ENCODE measurements at places on chromosomes 3 and 15.

DNA sequence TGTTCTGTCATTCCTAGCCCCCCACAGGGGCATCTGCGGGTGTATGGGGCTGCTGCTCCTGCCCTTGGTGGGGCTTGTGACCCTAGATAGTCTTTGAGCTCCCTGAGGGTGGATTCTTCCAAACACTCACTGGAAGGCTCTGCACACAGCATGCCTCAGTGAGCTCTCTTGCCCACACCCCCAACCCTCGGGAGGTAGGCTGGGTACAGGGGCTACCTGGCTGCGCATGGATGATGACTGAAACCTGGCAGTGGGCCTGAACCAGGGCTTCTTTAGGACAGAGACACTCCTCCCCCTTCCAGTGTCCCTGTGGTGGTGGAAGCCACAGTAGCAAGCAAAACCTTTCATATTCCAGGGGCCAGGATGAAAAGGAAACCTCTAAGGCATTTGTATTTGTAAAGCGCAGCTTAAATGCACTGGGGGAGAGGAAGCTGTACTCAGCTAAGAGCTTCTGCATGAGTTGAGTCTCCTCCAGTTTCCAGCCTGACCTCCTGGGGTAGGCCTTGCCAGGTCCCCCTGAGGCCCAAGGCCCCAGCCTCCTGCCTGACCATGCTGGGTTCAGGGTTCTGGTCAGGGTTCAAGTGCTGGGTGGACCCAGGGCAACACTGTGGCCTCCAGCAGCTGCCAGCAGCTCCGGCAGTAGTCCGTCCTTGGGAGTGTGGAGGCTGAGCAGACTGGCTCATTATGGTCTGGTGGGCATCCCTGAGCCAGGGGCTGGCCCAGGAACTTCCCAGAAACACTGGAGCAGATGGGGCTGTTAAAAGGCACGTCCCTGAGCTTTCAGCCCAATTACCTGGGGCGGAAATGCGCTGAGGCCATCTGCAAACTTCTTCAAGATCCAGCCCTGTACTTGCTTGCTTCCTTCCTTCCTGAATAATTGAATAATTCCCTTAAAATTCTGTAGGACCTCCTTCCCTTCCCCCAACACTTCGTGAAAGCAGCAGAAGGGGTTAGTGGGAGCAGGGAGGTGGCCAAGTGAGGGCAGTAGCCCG lies 89.7 kb downstream of the HMG20A start:
- no peak for DNase-seq

GRCh38 chr3:116981089-116981488 lies 271.5 kb downstream of the TUSC7 start:
- no peak for DNase-seq

DNA sequence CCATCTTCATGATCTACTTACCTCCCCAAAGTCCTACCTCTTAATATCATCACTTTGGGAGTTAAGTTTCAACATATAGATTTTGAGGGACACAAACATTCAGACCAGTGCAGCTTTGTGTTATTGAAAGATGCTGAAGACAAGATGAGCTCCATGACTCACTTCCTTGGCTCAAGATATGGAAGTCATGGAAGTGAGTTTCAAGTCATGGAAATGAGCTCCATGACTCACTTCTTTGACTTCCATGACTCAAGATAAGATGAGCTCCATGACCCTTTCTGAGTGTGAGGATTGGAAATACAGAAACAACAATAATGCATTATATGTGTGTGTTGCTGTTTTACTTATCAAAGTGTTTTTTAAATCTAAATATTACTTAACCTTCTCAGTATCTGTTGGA lies 170.2 kb upstream of the TPRG1 start:
- DNase-seq: peak; percentile 68

GRCh38 chr15:63299943-63300575 lies 22.7 kb downstream of the APH1B start:
- DNase-seq: no peak

GRCh38 chr3:38579551-38580449 lies 69.7 kb downstream of the SCN5A start:
- DNase-seq: no peak

DNA sequence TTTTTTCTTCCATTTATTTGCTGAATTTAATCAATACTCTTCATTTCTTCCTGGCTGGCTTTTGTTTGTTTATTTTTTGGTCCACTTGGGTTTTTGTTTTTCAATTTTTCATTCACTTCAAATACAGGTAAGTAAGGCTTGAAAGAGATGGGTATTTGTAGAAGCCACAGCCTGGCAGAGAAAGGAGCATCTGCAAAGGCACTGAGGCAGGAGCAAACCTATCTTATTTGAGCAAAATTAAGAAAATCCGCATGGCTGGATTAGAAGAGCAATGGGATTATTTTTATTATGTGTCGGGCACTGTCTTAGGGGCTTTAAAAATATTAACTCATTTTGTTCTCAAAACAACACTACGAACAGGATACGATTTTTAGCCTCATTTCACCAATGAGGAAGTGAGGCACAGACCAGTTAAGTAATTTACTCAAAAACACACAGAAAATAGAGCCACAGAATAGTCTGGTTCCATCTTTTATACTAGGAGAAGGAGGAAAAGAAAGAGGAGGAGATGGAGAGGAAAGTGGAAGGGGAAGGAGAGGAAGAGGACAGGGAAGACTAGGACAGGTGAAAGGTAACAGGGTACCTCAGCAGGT lies 35.1 kb upstream of the CCDC80 start:
- no peak for DNase-seq

GRCh38 chr15:94470492-94470891 lies 239.1 kb downstream of the MCTP2 start:
- no peak for DNase-seq

DNA sequence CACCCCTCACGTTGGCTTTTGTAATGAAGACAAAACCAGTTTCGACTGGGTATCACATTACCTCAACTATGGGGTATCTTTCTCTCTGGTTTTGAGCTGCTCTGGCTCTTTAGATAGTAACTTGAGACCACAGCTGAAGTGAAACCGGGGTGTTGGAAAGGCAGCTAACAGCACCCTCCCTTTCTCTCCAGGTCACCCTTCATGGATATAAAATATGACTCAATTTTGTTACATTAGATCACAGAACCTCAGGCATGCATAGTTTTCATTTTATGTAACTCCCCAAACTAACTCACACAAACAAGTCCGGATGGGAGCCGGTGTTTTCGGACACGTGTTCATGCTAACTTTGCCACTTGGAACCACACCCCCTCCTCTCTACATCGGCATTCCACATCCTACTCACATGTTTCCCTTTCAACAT lies 90.7 kb downstream of the NR2F2 start:
- DNase-seq: peak; percentile 87

GRCh38 chr3:125236331-125236903 lies 23.9 kb upstream of the SLC12A8 start:
- DNase-seq: no peak

DNA sequence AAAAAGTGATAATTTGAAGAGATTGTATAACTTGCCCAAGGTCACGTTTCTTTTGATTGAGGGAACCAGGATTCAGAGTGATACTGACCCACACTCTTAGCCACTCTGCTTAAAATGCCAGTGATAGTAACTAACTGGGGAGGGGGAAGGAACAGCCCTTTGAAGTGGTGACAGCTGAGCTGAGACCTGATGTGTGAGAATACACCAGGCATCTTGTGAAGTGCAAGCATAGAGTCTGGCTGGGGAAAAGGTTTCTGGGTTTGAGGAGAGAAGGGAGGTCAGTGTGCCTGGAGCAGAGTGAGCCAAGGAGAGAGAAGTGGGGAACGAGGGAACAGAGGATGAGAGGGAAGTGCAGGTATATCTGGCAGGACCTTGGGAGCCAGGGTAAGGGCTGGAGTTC lies 35.4 kb upstream of the SCAANT1 start:
- DNase-seq: no peak

GRCh38 chr3:191137708-191138107 lies 61.3 kb upstream of the OSTN start:
- no peak for DNase-seq

DNA sequence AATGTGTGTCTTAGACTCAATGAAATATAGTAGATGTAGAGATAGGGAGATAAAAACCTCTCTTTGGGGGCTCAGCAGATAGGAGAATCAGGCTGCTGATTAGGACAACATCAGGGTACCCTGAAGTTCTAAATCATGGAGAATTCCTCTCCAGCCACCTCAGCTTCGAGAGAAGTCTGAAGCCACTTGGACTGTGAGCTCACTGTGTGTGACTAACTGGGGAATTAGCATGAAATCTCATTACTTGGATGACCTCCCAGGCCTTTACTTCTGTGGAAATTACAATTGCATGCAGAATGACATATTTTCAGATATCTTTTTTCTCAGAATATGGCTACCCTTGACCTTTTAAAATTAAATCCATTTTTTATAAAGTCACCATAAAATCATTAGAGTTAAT lies 128.0 kb upstream of the MRPL3 start:
- no peak for DNase-seq

- no peak for DNase-seq
Measured at GRCh38 chr3:47803480-47804025, 615 bp downstream of the DHX30 start.

DNA sequence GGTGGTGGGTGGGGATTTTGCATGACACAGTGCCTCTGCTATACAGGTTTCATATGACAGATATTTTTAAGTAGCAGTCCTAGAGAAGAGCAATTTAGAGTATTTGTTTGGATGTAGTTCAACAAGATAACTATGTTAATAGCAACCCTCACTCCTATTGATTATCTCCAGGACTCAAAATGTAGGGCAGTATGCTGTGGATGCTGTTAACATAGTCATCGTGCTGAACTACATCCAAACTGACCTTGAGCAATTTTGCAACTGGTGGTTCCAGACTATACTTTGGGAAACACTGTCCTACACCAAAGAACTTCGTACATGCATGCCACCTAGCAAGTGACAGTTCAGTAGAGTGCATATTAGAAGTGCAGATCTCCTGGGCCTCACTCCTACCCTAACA lies 117.6 kb downstream of the IL5RA start:
- no peak for DNase-seq

DNA sequence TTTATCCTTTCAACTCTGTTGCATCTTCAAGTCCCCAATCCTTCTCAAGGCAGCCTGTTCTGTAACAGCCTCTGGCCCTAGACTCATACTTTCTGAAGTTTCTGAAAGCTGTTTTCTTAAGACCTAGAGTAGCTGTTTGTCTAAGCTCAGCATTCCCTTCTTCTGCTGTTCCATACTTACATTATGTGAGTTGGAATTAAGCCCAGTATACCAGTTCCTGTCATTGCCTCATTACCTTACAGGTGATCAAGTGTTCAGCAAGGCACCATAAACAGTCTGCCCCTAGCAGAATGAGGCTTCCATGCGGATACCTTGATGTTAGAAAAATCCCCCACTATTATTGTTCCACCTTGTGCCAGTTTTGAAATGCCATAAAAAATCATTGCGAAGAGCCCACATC lies 180.6 kb downstream of the PLCL2 start:
- DNase-seq: no peak

DNA sequence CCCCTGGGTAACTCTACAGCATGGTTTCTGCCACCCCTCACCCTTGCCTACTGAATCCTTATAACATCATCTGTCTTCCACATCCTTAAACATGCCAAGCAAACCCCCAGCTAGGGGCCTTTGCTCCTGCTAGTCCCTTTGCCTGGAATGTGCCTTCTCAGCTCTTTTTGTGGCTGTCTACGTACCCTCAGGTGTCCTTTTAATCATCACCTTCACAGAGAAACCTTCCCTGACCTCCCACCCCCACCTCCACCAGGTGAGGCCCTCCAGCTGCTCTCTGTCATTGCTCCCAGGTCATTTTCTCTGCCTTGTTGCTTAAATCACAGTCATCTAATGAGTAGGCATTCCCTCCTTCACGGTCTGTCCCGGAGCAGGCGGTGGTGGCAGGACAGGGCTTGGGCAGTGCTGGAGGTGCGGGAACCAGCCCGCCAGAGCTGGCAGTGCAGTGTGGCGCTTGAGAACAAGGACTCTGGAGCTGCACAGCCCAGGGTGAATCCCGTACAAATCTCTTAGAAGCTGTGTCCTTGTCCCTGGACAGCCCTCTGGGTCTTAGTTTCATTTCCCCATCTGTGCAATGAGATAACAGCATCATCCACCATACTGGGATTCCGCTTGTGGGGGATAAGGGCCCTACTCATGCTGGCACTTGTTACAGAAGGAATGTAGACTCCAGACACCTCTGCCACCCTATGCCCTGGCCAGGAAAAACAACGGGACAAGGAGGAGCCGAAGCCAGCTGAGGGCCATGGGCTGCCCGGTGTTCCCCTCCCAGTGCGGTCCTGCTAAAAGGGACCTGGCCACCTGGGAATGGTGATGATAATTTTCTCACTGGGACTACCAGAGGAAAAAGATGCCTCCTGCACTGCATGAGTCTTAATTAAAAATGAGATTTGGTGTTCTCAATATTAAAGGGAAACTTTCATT lies 52.1 kb upstream of the IQSEC1 start:
- DNase-seq: no peak

GRCh38 chr15:50059203-50059772 lies 59.7 kb downstream of the ATP8B4 start:
- DNase-seq: no peak

DNA sequence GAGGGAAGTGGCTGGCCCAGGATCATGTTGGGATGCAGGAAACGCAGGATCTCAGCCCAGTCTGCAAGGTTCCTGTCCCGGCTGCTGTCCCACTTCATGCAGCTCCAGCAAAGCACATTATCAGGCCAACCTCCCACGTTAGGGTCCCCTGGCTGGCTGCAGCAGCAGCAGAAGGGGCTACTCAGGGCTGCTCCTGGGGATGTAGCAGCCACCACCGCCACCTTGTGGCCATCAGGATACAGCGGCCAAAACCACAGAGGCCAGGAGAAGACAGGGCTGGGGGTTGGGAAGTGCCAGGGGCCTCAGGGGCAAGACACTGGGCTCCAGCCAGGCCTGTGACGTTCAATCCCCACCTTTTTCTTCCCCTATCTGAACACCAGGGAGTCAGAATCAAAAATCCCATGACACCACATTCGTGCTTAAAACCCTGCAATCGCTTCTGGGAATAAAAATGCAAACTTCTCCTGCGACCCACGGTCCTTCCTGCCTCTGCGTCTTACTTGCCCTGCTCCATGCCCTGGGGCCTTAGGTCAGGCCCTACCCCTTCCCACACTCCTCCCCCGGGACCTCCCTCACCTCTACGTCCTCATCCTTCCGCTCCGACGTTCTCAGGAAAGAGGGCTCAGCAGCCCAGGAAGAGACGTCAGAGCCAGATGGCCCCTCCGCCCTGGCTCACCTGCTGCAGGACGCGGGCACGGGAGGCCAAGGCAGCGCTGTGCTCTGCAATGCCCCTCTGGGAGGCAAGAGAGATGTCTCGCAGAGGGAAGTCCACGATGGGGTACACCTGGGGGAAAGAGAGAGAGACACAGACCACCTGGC lies 21.5 kb downstream of the SSUH2 start:
- no peak for DNase-seq

Data from HS-27A (cell line).